ENCODE measurements at places on chromosomes 16 and 17. TPM values are rescaled to one million over a fixed set of nuclear protein-coding genes. Genes with fewer than 3 reads are reported as not detected.

XYLT2 gene
- total RNA-seq, result 49.8 TPM

LHX1 gene
- not detected for total RNA-seq

CA7 gene
- total RNA-seq, result not detected

DNA sequence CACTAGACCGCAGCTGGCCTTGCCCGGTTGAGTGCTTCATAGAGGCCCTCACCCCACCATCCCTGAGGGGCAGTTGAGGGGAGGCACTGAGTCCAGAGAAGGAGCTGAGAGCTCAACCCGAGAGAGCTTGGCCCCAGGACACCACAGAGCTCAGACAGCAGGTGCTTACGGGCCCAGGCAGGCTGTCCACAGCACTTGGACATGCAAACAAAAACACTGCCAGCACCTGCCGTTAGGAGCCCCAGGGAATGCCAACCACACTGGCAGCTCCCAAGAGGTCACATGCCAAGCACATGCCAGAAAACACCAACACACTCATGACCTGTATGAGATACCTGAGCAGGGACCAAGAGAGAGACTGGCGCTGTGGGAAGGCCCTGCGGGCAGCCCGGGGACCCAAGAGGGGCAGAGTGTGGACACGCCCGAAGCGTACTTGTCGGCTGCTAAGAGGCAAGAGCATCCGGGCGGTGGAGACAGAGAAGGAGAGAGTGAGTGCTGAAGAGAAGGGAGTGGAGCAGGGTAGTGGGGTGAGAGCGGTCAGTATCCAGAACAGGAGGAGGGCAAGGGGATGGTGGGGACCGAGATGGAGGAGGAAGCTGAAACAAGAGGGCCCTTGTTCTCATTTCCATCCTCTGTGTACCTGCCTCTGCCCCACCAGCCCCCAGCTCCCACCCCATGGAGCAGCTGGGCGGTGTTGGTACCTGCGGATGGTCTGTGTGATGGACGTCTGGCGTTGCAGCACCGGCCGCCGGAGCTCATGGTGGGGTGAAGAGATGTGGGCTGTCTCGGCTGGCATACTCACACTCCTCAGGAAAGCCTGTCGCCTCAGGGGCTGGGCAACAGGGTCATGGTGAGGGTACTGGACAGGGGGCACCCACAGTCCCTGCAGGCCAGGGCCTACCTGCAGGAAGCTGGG is 8.2 kb downstream of the RHBDF1 start:
- no peak overlapping the region for H3K27ac ChIP-seq
- DNase-seq, result no peak
- no peak overlapping the region for H3K4me3 ChIP-seq
- peaks cover 3% of the 10 kb centered on the region for H3K4me1 ChIP-seq
- H3K27me3 ChIP-seq, result no peaks in the 10 kb centered on the region

- DNase-seq, result no peak
- H3K4me1 ChIP-seq, result no peaks in the 10 kb centered on the region
- no peak overlapping the region for H3K4me3 ChIP-seq
- no peaks in the 10 kb centered on the region for H3K27me3 ChIP-seq
Measured at GRCh38 chr16:47503936-47504335, 42.8 kb downstream of the PHKB start.

GRCh38 chr17:77462090-77462489 is 321.3 kb downstream of the SEC14L1 start:
- H3K27ac ChIP-seq, result peak overlapping the region; percentile 12
- peaks cover 7% of the 10 kb centered on the region for H3K4me1 ChIP-seq
- H3K36me3 ChIP-seq, result no peaks in the 10 kb centered on the region
- H3K4me3 ChIP-seq, result no peak overlapping the region

DNA sequence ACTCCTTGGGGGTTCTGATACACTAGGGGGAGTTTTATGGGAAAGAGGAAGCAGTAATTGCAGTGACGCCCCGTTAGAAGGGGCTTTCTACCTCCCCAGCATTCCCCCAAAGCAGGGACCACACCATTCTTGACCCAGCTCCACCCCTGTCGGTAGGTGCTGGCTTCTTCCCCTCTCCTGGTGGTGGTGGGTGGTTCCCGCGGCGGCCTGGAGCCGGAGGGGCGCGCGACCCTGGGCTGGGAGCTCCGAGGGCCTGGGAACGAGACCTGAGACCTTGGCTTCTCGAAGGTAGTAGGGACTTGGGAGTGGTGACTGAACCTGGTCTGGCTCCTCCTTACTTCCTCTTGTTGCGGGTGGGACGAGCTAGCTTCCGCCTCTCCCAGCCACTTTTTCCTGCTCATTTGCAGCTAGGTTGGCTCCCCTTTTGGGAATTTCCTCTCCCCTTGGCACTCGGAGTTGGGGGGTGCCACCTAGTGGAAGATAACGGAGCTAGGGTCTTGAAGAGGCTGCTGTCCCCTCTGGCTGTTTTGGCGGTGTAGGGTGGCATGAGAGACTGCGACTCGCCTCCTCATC is 438 bp downstream of the GRN start:
- peak overlapping the region; percentile 84 for H3K27ac ChIP-seq
- no peaks in the 10 kb centered on the region for H3K36me3 ChIP-seq
- DNase-seq, result peak; percentile 51
- no peaks in the 10 kb centered on the region for H3K27me3 ChIP-seq
- peak overlapping the region; percentile 78 for H3K4me3 ChIP-seq
- H3K4me1 ChIP-seq, result no peaks in the 10 kb centered on the region

DNA sequence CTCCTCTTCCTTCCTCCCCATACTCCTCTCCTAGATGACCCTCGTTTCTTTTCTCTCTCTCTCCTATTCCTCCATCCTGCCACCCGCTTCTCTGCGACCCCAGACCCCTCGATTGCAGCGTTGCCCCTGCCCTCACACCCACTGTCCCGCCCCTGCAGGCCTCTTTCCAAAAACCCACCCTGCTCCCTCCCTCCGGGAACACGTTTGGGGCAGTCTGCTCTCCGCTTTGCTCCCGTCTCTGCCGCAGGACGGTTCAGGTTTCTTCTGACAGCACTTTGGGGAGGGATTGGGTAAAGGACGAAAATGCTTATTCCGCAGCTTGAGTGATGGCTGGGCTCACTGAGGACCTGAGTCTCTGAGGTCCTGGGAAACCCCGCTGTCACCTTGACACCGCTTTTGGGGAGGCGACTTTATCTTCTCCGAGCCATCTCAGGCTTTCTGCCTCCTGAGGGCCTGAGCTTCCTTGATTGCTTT is 690 bp downstream of the NDE1 start:
- H3K4me3 ChIP-seq, result peak overlapping the region; percentile 92
- peak overlapping the region; percentile 91 for H3K27ac ChIP-seq
- DNase-seq, result no peak
- H3K27me3 ChIP-seq, result no peaks in the 10 kb centered on the region
- H3K4me1 ChIP-seq, result no peaks in the 10 kb centered on the region

All from prostate gland (tissue), 2 donors.